K562 (cell line): ENCODE measurements at places on chromosomes 5 and 9. TPM values are rescaled to one million over a fixed set of nuclear protein-coding genes. Genes with fewer than 3 reads are reported as not detected.

- no peak for DNase-seq
Observed at GRCh38 chr9:19769213-19769612, 19.6 kb downstream of the SLC24A2 start.

- DNase-seq = no peak
Observed at GRCh38 chr9:72635197-72635596, 113.8 kb downstream of the TMC1 start.

DNA sequence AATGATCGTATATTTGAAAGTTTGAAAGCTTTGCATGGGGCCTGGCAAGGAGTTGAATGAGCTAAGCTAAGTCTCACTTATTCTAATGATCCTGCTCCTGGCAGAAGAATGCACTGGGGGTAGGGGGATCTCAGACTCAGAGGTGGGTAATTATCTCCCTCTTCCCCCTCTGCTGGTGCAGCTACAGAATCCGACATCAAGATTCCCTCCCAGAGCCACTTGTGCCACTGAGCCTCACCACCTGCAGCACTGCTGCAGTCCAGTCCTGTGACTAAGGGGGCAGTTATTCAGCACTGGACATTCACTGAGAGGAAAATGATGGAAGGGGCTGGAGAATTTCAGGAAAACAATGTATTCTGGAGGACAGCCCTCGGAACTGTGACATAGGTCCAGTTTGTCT, 205.8 kb downstream of the DEPDC1B start:
- no peak for DNase-seq

Gene TUSC1
- total RNA-seq = not detected in 2 replicates
